Stimulated activated CD8-positive, alpha-beta memory T cell treated with anti-CD3 and anti-CD28 coated beads, Interleukin-4, amount 100 ng/mL, for 4 hours (primary cell): ENCODE measurements at places on chromosomes 6 and 20.

DNA sequence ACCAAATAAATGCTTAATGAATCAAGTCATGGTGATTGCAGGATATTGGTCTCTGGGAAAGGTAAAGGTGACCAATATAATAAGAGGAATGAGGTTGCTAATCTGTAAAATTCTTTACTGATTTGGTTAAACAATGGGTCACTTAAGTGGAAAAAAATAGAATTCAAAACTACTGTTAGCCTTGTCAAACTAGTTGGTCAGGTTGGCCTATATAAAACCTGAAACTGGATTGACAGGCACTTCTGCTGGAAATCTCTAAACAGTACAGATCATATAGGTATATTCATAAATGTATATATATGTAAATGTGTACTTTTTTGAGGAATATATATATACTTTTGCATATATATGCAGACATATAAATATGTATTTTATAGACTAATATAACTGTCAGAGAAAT is 19.7 kb downstream of the PLCB4 start:
- DNase-seq: no peak

- DNase-seq: no peak
Observed at GRCh38 chr6:14865531-14866100, 380.3 kb upstream of the JARID2 start.

DNA sequence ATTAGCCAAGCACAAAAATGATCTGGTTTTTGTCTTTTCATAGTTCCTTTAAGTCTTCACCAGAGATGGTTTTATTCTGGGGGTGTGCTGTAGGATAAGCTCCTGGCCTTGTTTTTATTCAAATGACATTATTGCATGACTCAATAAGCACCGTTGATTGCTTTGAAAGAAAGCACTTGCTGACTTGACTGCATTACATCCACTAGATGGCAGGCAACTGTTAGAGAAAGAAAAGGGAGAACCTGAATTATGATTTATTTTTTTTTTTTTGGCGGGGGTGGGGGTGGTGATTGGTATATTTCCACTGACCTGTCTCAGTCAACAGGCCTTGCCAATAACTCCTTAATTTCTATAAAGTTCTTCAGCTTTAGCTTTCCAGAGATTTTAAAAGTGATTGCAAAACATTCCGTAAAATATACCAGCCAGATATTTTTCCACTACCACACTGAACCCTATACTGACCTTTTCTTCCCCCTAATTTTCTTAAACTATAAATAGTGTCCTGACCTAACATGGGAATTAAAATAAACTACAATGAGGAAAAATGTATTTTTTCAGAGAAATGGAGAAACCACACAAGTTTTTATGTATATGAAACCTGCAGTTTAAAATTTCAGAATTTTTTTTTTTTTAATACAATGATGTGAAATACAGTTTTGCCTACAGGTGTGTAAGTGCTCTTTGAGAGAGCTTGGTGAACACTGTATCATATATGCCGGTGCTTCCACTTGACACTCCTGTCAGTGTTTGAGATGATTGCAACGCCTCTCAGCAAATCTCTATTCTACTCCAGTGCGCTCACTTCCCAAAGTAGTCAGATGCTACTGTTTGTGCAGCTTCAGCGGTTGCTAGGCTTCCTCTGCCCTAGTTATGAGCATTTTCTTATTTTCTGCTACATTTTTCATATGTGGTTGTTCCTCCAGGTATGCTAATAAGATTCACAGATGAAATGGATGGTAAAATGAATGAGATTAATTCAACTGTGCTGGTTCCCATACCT is 274.3 kb downstream of the CD109 start:
- DNase-seq: no peak

DNA sequence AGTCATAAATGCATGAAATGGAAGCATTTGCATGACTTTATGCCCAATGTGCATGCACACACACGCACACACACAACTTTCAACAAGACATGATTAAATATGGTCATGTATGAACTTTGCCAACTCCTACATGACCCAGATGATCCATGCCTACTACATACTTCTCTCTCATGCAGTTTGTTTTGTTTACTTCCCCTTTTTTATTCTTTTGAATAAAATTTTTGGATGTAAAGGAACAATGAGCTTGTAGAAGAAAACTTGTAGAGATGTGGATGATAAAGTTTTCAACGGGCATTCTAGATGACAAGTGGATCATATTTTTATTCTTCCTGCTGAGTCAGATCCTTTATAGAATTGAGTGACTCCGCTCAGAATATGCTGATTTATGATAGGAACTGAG is 50.8 kb upstream of the AIG1 start:
- DNase-seq: no peak

DNA sequence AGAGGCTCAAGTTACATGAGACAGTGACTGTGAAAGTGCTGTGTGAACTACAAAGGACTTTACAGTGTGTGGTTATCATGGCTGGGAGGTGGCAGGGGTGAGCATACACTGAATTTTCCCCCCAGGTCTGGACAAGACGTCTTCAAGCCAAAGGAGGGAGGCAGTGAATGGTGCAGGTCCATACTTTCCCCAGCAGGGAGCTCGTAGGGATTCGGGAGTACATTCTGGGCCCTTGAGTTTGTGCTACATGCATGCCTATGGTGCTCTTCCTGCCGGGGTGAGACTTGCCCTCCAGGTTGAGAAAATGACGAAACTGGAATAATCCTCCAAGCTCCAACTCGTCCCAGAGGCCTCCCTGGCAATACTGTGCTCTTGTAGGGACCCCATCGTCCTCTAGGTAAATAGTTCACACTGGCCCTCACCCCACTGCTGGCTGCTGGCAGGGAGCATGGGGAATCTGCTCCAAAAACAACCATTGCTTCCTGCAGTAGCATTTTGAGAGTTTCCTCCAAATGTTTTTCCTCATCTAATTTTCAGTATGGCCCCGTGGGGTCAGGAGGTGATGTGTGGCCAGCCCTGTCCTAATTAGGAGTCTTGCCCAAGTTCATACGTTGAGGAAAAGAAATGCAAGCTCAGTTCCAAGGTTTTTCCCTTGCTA is 57.6 kb downstream of the ZNF831 start:
- no peak for DNase-seq

DNA sequence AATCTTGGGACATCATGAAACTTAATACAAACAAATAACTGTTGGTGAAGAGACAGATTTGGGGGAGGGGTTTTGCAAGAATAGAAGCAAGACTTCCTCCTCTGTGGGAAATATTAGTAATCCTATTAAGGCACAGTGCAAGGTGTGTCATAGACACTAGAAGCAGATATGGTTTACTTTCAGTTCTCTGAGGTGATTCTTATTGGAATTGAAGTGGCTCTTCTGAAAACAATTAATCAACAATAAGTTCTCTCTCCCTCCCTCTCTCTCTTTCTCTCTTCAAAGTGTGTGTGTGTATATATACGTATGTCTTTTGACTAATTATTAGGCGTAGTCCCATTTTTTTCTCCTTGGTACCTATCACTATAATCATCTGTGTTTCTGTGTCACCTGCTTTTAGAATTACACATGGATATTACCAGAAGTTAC is 99.8 kb downstream of the HIVEP2 start:
- no peak for DNase-seq

DNA sequence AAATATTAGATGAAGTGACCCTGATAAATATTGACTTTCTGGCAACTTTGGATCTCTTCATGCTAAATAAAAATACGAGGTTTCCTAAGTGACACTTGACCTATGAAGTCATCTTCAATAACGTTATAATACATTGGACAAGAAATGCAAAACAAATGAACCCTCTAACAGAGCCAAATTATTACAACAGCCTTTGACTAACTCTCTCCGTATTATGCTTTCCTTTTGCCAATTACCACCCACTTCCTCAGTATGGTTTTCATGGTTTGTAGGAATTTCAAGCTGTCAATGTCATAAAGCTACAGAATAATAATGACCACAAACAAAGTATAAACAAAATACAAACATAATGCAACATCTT is 210.5 kb downstream of the MOXD1 start:
- no peak for DNase-seq

DNA sequence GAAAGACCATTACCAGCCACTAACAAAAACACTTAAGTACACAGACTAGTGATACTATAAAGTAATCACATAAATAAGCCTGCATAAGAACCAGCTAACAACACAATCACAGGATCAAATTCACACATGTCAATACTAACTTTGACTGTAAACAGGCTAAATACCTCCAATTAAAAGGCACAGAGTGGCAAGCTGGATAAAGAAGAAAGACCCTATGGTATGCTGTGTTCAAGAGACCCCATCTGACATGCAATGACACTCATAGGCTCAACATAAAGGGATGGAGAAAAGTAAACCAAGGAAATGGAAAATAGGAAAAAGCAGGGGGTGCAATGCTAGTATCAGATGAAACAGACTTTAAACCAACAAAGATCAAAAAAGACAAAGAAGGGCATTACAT is 631.8 kb upstream of the NOX3 start:
- no peak for DNase-seq

DNA sequence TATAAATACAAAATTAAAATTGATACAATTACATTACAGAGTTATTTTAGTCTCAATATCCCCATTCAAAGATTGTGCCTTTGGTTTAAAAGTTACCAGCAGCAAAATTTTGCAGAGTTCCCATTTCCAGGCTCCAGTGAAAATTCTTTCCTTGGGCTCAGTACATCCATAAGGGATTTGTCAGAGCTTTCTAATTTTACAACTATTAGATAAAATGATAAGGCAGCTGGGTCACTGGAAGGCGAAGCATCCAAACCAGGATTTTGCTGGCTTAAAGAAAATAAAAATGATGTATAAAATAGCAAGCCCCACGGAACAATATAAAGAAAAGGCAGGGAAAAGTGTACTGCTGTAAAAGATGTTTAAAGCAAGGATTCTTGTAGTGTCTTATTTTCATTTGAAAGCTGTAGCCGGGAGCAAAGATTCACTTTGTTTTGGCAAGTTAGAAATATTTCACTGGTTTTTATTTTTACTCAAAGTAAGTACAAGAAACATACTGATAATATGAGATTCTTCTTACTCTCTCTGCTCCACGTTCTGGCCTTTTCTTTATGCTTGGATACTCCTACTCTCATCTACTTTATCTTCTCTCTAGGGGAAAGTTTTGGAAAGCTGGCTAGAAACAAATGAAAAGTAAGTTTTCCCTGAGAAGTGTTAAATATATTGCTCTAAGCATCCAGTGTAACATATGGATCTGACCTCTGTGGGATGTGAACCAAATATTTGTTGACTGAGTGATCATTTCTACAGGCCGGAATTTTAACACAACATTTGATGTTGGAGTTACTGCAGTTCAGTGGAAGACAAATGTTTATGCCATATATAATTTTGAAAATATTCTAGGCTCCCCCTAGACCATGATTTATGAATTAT is 488.4 kb downstream of the PHF3 start:
- DNase-seq: no peak

DNA sequence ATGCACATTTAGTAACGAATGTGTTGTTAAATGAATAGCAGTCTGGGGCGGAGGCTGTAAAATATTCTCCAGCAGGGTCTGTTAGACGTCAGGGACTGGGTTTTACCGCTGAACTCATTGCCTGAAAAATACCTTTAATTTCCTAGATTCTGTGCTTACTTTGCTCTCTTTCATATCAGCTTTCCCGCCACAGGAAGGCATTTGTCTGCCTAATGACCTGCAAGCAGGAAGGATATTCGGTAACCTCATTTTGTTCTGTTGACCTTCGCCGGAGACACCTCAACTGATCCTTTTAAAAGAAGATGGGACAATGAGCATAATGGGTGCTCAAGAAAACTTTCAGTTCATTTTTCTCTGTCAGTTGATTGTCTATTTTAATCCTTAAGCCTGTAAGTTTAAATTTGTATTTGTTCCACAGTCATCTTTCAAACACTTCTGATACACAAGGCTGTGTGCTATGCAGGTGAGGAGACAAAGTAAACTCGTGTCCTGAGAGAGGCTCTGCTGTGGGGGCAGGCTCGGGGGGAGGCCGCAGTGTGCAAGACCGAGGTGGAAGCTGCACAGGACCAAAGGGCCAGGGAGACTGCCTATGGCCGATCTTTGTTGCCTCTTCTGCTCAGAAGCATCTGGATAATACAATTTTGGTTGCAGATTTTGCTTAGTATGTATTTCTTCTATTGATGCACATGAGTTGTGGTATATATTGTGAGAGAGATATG is 27.4 kb upstream of the SIM1 start:
- no peak for DNase-seq

- no peak for DNase-seq
Observed at GRCh38 chr6:146336191-146336590, 207.4 kb upstream of the RAB32 start.

DNA sequence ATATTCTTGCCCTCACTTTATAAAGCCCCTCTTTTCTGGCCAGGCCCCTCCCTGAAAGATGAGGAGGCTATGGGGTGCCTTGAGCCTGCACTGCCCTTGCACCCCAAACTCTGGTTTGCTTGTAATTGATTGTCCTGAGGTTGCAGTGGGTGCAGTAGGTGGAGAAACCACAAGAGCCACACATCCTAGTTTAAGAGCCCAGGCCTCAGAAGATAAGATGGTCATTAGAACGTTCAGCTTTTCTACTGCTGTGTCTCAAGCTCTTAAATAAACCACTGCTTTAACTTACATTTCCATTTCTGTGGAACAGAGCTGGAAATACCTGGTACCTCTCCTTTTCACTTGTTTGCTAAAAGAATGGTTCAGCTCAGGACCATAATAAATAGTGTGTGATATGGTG is 9.0 kb downstream of the MRAP2 start:
- no peak for DNase-seq

- DNase-seq: no peak
Observed at GRCh38 chr6:35360349-35361138, 18.2 kb downstream of the PPARD start.

GRCh38 chr6:42093582-42094329 is 43.4 kb downstream of the TAF8 start:
- DNase-seq: no peak
